ENCODE measurements at places on chromosomes 6 and 20.

DNA sequence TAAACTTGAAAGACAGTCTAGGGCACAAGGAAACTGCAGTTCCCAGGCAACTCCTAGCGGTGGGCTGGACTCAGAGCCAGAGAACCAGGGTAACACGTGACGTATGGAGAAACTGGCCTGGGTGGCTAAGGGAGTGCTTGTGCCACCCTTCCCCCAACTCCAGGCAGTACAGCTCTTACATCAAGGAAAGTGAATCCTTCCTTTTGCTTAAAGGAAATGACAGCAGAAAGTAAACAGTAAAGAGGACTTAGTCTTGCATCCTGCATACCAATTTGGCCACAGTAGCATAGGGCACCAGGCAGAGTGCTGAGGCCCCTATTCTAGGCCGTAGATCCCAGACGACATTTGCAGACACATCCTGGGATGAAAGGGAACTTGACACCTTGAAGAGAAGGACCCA is 322.8 kb downstream of the CD109 start:
- DNase-seq: no peak

DNA sequence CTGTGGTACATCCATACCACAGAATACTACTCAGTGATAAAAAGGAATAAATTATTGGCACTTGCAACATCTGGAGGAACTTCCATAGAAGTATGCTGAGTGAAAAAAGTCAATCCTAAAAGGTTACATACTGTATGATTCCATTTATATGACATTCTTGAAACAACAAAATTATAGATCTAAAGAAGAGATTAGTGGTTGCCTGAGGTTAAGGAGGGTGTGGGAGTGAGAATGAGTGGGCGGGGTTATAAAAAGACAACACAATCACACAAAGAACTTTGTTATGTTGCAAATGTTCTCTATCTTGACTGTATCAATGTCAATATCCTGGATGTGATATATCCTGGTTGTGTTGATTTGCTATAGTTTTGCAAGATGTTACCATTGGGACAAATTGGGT is 21.2 kb downstream of the SNRPB start:
- no peak for DNase-seq

- DNase-seq: no peak
These were observed 56.6 kb downstream of the MMUT start for GRCh38 chr6:49406250-49406970.

DNA sequence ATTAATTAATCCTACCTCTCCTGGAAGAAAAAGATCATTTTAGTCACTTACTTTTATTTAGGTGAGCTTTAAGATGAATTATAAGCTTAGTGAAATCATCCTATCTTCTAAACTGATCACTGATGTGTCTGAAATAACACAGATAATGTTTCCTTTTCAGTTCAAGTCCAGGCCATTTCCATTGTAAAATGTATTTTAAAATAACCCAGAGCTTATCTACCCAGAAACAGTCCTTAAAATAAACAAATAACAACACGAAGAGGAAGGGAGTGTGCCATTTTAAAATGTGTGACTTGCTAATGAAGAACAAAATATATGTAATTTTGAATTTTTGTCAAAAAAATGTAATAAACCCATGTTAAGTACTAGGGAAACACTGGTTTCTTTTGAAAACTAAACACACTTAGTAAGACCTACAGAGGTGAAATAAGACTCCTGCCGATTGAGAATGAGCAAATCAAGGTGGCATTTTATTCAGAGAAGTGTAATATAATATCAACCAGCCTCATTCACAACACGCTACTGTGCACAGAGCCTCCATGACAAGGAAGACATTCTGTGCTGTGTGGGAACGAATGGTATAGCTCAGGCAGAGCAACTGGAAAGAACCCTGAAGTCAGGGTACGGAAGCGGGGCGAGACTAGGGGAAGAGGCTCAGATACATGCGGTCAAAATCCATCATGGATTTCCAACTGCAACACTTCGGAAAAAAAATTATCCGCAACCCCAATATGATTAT is 7.7 kb downstream of the LRP11 start:
- no peak for DNase-seq

- DNase-seq: no peak
These were observed 38.6 kb downstream of the IBTK start for GRCh38 chr6:82208913-82209312.

- no peak for DNase-seq
These were observed 208.9 kb upstream of the EXOC2 start for GRCh38 chr6:901696-902460.

- DNase-seq: no peak
These were observed 1.2 kb downstream of the PTPRA start for GRCh38 chr20:2874456-2874855.

DNA sequence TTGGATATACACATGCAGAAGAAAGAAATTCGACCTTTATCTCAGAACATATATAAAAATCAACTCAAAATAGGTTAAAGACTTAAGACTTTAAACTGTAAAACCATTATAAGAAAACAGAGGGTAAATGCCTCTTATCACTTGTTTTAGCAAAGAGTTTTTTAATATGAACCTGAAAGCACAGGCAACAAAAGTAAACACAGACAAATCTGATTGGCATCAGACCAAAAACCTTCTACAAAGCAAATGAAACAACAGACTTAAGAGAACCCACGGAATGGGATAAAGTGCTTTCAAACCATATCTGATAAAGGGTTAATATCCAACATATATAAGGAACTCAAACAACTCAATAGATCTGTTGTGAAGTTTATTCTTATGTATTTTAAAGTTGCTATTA is 309.9 kb upstream of the OPRM1 start:
- no peak for DNase-seq

GRCh38 chr6:105051941-105052471 is 95.1 kb downstream of the LIN28B start:
- no peak for DNase-seq

GRCh38 chr6:154257067-154257466 is 99.5 kb downstream of the IPCEF1 start:
- no peak for DNase-seq

- no peak for DNase-seq
These were observed 84.4 kb downstream of the ANKRD60 start for GRCh38 chr20:58144096-58144495.

GRCh38 chr6:166743406-166744222 is 116.6 kb upstream of the RPS6KA2 start:
- DNase-seq: no peak

GRCh38 chr20:4052554-4052953 is 37.2 kb upstream of the RNF24 start:
- no peak for DNase-seq

- DNase-seq: no peak
These were observed 516.8 kb downstream of the BCKDHB start for GRCh38 chr6:80623066-80623815.

DNA sequence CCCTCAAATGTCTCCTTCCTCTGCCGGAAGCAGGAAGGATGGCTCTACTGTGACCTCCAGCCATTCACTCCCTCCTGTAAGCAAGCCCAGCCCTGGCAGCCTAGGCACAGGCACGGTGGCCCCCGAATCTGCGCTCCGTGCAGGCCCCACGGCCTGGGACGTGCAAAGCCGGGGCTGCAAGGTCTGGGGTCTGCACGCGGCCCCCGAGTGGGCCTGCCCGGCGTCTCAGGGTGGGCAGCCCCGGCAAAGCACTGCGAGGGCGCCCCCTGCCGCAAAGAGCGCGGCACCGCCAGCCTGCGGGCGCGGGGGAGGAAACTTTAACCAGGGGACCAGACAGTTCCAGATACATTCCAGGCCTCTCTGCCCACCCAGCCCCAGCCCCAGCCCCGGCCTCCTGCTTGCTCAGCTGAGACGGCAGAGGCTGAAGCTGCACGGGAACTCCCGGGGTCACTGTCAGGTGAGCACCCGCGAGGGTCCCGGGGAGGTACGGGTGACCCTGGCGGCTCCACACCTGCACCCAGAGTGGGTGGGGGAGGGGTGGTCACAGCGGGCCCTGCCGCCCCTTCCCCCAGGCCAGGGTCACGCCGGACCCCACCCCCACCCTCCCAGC is 98.8 kb downstream of the ASXL1 start:
- no peak for DNase-seq

DNA sequence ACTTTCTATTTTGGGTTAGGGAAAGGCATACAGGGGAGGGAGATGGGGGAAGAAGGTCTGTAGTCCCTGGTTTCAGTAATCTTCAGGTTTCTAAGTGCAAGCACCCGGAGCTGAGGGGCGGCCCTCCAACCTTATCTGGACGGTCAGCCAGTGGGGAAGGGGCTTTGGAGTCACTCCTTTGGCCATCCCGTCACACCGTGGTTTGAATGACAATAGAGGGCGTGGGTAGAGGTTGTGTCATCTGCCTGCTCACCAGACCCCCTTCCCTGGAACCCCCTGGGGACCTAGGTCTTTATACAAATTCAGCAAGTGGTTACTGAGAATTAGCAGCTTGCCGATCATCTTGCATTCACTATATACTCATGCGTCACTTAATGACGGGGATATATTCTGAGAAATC is 29.1 kb downstream of the STK35 start:
- DNase-seq: no peak

DNA sequence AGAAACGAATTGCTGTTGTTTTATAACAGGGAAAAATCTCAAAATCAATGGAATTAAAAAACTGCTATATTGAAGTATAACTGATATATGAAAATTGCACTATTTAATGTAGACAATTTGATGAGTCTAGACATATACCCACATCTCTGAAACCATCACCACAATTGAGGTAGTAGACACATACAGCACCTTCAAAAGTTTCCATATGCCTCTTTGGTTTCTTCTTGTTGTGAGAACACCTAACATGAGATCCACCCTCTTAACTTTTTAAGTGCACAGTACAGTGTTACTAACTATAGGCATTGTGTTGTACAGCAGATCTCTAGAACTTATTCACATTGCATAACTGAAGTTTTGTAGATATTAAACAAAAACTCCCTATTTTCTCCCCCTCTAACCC is 14.0 kb upstream of the SLC17A5 start:
- no peak for DNase-seq

DNA sequence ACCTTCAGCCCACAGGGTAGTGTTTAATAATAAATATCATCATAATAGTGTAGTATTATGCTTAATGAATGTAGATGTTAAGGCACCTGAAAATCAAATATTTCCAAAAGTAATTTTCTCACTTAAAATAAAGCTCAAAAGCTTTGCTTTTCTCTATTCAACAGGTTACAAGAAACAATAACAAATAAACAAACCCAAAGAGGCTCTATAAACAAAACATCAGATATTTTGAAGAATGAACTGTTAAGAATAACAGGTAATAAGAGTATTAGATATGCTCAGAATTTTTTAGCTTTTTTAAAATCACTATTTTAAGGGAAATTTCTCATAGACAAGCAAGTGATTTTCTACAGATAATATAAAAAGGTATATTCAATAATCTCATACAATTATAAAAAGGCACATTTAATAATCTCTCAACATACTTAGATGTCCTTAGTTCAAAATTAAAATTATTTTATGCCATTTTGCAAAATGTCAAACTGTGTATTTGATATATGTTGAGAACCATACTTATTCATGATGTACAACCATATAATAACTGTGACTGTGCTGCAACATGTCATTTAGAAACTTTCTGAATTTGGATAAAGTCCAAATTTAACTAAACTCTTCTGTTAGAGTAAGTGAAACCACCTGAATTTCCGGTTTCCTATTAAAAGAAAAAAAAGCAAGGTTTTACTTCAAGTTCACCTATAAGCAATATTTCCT is 35.8 kb downstream of the PHIP start:
- DNase-seq: no peak

- no peak for DNase-seq
These were observed 137.9 kb downstream of the CDH26 start for GRCh38 chr20:60096166-60096565.

DNA sequence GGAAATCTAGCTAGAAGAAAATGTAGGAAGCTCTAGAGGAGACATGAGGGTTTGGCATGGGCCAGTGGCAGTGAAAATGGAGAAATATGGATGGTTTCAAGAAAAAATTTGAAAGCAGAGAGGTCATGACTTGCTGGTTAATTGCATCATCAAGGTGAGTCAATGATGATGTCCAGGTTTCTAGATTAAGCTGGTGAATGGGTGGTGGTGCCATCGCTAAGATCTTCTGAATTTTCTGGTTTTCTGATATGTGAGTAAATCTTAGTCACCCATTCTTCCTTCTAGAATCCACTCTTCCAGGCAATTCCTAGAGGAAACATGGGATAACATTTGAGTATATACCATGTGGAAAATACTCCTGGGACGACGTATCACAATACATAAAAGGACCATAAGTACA is 25.0 kb downstream of the SH3BGRL2 start:
- no peak for DNase-seq

- DNase-seq: no peak
These were observed 133.9 kb downstream of the UTRN start for GRCh38 chr6:144418959-144419545.

- DNase-seq: no peak
These were observed 1.7 kb upstream of the SLC12A5 start for GRCh38 chr20:46027245-46027853.

DNA sequence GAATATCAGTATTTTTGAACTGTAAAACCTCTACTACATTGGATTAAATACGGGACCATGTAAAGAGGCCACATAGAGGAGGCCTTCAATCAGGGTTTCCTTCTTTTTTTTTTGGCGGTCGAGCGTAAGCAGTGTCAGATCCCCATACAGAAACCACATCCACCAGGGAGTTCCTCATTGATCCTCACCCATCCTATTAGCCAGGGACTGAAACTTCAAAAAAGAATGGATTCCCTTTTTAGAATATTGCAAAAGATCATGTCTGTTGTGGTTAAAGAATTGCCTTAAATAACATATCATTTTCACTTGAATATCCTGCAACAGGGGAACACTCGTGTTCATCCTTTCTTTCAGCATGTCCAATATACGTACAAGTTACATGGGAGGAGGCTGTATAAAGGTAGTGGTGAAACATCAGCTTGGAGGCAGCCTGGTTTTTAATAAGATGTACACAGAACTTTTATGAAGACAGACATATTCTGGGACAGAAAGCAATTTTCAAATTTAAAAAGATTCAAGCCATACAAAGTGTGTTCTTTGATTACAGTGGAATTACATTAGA is 96.1 kb downstream of the PPP1R14C start:
- DNase-seq: no peak

DNA sequence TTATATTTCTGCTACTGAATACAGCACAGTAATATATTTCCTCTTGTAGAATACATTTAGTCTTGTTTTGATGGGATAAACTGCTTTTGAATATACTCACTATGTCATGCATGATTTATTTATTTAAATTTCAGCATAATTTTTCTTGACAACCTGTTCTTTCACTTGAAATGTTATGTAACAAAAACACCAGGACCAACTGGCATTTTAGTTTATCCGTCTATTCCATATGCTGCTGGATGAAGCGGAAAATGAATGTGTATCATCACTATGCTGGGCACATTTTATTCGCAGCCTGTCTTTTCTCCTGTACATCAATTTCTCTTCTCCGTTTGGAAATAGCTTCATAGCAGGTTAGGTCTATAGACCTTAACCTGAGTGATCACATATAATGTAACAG is 206.8 kb upstream of the PLCB4 start:
- DNase-seq: no peak

GRCh38 chr6:154297210-154297609 is 59.4 kb downstream of the IPCEF1 start:
- no peak for DNase-seq

GRCh38 chr6:156839591-156840001 is 62.4 kb downstream of the ARID1B start:
- DNase-seq: no peak
